ENCODE measurements at places on chromosomes 1 and 21.

GRCh38 chr1:23562137-23562876 lies 3.0 kb upstream of the ID3 start:
- DNase-seq: peak; percentile 99

DNA sequence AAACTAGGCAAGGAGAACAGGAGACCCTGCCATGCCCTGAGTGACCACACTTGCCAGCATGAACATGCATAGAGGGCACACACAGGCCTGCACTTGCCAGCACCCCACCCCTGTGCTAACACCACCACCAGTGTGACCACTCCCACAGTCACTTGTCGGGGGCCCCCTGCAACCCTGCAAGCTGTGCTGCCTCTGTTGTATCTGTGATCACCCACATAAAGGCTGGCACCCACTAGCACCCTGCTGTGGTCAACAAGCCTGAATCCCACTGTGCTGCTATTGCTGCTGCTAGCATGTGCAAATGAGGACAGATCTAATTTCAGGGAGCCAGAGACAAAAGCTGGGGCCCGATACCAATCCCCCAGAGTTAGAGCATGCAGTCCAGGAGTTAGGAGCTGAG lies 217.7 kb downstream of the GIPC2 start:
- DNase-seq: no peak

DNA sequence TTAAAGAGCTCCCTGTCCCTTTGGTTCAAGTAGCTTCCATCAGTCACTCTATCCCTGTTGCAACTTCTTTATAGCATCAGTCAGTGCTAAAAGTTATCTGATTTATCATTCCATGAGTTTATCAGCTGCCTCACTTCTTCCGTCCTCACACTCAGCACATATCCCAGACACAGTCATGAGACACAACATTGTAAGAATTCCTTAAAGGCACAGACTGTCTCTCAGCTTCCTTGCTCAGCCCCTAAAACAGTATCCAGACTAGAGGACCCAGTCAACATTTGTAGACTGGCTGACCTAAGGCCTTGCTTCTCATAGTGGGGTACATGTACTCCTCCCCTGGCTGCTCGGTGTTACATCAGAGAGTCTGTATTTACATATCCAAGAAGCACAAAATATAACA lies 164.9 kb upstream of the ADGRL2 start:
- DNase-seq: peak; percentile 20

GRCh38 chr21:35333831-35334618 lies 284.9 kb upstream of the RUNX1 start:
- no peak for DNase-seq

DNA sequence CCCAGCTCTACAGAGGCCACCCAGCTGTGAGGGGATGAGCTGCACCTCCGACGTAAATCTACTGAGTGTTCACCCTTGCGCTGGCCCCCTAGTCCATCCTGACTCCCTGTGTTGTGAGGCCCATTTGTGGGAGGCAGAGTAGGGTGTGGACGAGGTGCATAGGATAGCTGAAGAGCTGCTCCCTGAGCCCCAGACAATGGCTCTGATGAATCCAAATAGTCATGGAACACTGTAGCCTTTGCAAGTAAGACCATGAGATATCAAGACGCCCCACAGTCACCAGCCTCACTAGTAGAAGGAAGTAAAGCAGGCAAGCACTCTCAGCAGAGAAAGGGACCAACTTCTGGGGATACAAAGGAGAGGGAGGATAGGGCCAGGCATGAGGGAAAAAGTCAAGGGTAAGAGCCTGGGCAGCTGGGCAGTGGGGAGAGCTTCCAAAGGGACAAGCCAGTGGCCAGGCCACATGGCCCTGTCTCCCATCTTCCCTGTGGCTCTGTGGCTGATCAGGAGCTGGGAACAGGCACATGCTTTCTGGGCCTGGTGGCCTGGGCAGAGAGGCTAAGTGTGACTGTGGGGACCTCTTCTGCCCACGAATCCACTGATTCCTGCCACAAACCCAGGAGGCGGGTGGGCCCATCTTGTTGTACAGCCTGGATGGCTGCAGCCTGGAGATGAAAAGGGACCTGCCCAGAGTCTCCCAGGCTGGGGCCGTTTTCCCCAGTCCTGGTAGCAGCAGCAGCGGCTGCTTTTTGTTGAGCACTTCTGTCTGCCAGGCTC lies 55.5 kb upstream of the EPS8L3 start:
- DNase-seq: no peak

GRCh38 chr1:58839147-58839795 lies 55.4 kb upstream of the JUN start:
- DNase-seq: no peak

DNA sequence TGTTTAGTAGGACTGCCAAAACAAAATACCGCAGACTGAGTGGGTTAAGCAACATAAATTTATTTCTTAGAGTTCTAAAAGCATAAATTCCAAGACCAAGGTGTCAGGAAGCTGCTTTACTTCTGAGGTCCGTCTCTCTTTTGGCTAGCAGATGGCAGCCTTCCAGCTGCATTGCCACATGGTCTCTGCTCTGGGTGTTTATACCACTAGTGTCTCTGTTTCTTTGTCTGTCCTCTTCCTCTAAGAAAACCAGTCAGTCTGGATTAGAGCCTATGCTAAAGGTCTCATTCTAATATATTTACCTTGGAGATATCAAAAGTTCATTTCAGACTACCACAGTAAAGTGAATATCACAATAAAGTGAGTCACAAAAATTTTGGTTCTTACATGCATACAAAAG lies 519.8 kb downstream of the COL11A1 start:
- DNase-seq: no peak

DNA sequence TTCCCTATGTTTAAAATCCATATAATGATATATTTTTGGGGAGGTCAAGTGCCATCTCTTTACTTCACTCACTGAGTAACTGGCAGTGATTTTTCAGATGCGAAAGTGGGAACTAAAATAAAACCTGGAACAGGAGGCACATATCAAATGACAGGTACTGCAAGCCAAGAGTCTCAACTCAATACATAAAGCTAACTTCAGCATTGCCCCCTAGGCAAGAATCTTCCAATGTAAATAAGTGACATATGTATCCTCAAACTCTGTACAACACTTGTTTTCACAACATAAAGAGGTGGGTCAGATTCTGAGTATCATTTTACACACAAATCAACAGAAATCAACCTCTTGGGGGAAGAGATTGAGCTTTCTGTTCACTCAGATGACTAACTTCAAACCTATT lies 18.1 kb downstream of the DCAF8 start:
- no peak for DNase-seq

DNA sequence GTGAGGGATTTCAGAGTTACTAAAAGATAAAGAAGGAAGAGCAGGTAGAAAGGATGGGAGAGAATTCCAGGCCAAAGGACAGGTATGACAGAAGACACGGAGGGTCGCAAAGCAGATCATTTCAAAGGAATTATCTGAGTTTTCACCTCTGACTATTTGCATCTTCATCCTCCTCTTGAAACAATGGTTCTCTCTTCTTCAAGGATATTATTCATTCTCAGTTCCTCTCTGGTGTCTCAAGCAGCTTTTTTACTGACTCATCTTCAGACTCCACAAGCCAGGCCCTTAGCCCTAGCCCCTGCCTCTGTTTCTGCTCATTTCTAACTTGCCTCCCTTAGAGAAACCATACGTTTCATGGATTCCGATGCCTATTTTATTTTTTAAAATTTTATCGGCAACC lies 15.0 kb downstream of the DDX59 start:
- no peak for DNase-seq

- peak; percentile 52 for DNase-seq
Observed at GRCh38 chr1:56336982-56337381, 242.4 kb downstream of the PLPP3 start.

DNA sequence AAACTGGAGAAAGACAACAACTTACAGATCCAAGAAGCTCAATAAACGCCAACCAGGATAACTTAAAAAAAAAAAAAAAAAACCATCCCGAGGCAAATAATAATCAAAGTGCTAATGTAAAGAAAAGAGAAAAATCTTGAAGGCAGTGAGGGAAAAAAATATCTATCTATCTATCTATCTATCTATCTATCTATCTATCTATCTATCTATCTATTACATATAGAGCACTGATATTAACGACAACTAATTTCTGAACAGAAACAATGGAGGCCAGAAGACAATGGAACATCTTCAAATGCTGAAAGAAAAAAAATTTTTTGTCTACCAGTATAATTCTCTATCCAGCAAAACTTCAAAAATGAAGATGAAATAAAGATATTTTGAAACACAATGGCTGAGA lies 18.0 kb downstream of the PACC1 start:
- DNase-seq: no peak

DNA sequence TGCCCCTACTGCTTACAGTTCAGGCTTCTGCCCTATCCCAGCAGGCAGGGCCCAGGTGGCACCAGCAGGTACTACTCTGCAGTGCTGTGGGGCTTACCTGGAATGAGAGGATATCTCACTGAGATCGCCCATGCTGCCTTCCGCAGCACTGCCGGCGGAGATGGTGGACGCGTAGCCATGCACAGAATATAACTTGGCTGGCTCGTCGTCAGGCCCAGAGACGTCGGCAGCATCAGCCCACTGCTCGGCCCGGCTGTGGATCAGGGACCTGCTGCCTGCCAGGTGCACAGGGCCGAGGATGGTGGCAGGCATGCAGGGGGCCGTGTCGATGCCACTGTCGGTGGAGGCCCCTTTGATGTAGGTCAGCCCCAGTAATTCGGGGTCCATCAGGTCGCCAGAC lies 190.9 kb downstream of the SIPA1L2 start:
- DNase-seq: no peak

DNA sequence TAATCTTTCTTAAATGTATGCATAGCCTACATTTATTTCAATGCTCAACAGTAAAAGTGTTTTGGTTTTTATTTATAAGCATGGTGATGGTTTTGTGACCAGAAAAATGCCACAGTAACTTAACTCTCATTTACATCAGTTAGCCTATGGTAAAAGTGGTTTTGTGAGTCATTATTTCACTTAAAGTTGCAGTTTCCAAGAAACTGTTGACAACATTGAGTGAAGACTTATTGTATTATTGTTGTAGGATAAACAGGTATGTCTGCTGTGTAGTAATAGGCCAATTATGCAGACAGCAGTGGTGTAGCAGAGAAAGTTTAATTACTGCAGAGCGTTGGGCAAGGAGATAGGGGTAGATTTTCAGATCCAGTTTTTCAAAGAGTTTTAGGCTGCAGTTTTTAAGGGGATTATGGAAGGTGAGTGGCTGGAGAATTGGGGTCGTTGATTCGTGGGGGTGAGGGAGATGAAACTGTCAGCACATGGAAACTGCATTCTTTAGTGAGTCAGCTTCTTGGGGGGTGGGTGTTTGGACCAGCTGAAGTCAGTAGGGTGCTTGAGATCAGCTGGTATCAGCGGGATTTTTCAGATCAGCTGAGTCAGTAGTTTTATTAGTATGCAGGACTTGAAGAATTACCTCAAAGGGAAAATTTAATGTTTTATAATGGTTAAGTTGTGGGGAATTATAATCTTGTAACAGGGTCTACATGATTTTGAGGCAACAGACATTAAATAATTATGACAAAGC lies 168.7 kb upstream of the FMN2 start:
- peak; percentile 40 for DNase-seq

DNA sequence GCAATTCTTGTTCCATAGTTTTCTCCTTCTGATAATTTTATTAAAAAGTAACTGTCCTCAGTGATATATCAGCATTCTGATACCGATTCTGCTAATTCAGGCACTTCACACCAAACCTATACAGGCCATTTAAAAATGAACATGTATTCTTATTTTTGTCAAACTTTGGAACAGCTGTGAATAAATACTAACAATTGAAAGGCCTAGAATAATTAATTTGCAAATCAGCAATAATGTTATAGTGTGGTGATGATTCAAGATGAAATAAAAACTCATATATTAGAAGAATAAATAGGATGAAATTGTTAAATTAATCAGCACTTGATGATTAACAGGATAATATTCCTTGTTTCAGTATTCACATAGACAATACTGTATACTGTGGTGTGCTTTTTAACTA lies 9.9 kb downstream of the CDKN2C start:
- DNase-seq: no peak

DNA sequence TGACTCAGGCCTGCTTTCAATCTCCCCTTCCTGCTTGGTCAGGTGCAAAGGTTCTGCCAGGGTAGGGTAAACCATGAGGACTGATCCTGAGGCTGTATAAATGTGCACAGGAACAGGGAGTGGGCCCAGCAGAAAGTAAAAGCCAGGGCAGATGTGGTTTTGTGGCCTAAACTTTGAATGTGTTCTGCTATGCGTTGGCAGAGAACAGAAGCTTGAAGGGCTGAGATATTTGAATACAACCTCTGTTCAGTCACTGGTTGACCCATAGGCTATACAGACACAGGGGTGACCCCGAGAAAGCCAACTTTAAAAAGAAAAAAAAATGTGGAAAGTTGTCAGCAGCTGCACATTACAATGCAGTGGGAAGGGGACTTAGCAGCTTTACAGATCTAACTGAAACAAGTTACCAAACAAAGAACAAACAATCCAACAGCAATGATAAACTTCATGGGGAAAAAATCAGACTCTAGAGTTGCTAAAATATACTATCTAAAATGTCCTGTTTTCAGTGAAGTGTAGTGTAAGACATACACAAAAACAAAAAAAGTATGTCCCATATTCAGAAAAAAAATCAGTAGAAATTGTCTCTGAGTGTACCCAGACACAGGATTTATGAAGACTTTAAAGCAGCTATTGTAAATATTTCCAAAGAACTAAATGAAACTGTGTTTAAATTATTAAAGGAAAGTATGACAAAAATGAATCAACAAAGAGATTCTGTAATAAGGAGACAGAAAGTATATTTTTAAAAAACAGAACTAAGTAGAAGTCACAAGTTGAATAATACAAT lies 216.1 kb downstream of the RPS6KC1 start:
- no peak for DNase-seq

GRCh38 chr1:98426092-98426491 lies 235.4 kb upstream of the SNX7 start:
- DNase-seq: no peak

GRCh38 chr1:53315046-53315445 lies 12.8 kb downstream of the LRP8 start:
- no peak for DNase-seq

- peak; percentile 94 for DNase-seq
Observed at GRCh38 chr1:27099587-27100334, 55.2 kb downstream of the SLC9A1 start.

DNA sequence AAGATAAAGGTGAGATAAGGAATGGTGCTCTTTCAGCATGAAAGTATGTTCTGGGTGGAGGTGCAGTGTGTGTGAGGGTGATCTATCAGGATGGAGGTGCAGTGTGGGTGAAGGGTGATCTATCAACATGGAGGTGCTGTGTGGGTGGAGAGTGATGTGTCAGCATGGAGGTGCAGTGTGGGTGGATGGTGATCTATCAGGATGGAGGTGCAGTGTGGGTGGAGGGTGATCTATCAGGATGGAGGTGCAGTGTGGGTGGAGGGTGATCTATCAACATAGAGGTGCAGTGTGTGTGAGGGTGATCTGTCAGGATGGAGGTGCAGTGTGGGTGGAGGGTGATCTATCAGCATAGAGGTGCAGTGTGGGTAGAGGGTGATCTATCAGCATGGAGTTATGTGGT lies 12.3 kb upstream of the MAP10 start:
- DNase-seq: no peak

GRCh38 chr1:77139389-77139788 lies 79.8 kb downstream of the PIGK start:
- no peak for DNase-seq

GRCh38 chr1:61079296-61079897 lies 3.0 kb upstream of the NFIA start:
- DNase-seq: no peak

GRCh38 chr1:230901671-230902070 lies 33.4 kb upstream of the C1orf198 start:
- DNase-seq: no peak
